ENCODE measurements at places on chromosomes 12 and 14.

- DNase-seq: no peak
Measured at GRCh38 chr12:78418919-78419318, 445.7 kb upstream of the SYT1 start.

GRCh38 chr12:103877934-103878510 is 37.0 kb upstream of the NT5DC3 start:
- DNase-seq: peak; percentile 48

GRCh38 chr14:92603309-92604242 is 90.0 kb downstream of the RIN3 start:
- DNase-seq: peak; percentile 50

DNA sequence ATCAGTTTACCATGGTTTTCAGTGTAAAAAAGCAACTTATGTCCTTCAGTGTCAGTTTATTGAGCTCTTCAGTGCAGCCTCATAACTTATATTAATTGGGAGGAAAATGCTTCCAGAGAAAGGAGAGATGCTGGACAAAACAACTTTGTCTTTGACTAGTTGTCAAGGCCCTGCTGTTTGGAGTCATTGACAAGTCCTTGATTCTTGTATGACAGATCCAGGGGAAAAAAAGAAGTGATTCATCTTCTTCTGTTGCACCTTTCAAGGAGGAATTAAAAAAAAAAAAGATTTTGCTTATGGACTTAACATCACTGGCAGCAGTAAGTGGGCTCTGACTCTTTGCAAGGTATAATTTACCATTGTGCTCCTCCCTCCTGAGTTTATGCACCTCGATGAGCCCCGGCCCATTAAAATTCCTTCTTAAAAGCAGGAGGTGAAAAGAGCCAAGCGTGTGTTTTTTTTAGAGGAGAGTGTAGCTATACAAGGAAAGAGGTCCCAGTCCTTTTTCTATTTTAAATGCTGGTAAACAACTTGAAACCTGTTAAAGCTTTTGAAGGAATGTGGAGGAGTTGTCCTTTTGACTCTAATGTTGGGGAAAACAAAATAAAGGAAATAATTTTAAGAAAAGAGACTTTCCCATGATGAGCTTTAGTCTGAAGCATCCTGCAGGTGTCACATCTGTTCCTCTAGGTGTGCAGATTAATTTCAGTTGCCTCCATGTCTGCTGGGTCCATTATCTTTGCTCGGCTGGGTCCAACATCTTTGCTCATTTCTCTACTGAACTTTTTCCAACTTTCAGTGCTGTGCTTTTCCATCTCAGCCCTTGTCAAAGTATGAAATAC is 431.6 kb downstream of the RAD51B start:
- DNase-seq: no peak

DNA sequence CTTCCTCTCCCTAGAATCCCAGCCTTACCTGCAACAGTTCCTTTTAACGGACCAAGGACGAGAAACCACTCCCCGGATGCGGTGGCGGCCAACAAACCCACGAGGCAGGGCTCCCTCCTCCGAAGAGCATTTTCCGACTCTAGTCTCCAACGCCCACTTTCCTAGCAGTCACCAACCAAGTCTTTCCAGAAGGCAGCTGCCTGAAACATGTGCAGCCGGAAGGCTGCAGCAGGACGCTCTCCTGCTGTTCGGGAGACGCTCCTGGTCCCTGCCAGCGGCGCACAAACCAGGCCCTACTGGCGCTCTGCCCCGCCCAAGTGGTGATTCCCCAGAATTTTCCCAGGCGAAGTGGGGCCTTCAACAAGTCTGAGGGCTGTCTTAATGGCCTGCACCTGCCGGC is 21.1 kb upstream of the ADAM20 start:
- DNase-seq: no peak

- peak; percentile 16 for DNase-seq
Measured at GRCh38 chr12:13233830-13234641, 37.5 kb downstream of the EMP1 start.

GRCh38 chr12:20620261-20620660 is 74.9 kb upstream of the SLCO1C1 start:
- no peak for DNase-seq

DNA sequence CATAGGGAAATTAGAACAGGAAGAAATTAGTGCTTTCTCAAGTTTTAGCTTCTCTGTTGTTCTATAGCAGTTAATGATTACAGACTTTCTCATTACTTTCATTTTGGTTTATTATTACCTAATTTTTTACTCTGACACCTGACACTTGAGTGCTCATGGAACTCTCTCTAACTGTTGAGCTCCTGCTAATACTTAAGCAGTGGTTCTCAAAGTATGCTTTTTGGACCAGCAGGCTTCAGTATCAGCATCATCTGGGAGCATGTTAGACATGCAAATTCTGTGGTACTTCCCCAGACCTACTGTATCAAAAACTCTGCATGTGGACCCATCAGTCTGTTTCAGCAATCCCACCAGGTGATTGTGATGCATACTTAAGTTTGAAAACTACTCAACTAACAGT is 235.3 kb downstream of the CCDC91 start:
- no peak for DNase-seq

GRCh38 chr14:90522571-90523191 is 125.9 kb downstream of the CALM1 start:
- DNase-seq: no peak

GRCh38 chr14:68369281-68370056 is 423.4 kb downstream of the ZFP36L1 start:
- DNase-seq: no peak

GRCh38 chr14:93858896-93859295 is 68.2 kb upstream of the FAM181A start:
- DNase-seq: no peak

GRCh38 chr12:92469837-92470236 is 233.0 kb upstream of the PLEKHG7 start:
- no peak for DNase-seq

DNA sequence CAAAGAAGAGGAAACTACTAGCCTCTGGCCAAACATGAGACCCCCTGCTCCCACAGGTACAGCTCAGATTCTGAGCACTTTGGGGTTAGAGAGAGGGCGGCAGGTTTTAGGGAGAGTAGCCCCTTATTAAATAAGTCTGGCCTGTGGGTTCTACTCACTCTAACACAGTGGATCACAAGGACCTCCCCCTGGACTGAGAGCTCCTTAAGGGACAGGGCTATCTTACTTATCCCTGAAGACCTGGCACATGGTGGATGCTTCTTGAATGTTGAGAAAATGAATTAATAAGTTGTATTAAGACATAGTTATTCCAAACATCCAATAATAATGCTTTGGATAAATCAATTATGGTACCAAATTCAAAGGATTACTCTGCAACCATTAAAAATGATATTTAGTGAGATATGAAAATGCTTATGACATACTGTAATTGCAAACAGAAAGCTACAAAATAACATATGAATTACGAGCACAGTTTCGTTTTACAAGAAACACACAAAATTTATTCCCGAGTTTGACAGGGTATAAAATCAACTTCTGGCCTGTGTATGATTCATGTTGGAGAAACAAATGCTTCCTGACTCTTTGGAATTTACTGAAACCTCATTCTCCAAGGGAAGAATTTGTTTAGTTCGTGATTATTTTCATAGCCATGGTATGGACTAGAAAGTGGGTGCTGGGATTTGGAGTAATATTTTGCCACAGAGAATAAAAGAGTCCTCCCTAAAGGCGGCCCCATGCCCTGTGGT is 59.3 kb upstream of the BDKRB2 start:
- DNase-seq: no peak

DNA sequence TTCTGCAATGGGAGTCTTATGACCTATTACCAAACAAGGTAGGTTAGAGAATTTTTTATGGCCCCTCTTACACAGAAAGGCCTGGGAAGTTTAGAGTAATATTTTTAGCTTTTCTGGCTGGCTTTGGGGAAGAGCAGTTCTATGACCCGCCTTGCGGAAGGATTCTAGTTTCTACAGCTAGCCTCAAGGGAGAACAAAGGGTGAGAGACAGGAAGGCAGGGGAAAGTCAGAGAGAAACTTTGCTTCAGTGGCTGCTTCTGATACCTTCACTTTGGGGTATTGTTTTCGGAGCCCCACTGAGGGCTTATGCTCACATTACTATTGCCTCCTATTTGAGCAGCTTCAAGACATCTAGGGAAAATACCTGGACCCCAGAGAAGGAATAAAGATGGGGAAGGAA is 80.7 kb upstream of the NUDT4 start:
- DNase-seq: no peak

DNA sequence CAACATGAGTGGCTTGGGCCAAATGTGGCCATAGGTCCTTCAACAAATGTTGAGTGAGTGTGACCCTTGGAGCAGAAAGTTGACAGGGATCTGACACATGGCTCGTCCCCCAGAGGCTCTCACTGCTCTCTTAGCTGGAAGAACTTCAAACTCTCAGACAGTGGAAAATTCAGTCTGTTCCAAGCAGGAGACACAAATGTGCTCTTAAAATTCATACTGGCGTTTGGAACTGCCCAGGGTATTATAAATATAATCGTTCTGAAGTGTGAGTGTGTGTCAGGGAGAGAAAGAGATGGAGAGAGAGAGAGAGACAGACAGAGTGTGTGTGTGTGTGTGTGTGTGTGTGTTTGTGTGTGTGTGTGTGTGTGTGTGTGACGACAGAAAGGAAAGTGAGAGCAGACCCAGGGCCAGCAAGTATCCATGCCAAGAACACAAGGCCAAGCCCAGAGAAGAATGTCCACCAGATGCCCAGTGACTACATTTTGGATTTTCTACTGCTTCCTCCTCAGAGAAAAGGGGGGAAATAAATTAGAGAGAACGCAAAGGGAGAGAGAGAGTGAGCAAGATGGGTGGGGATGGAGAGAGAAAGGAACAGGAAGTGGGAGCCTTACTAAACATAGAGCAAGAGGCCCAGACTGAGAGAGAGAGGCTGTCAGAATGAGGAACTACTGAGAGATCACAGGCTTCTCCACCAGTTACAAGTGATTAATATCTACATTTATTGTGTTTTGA is 193.6 kb upstream of the NUDT4 start:
- no peak for DNase-seq

- no peak for DNase-seq
Measured at GRCh38 chr12:50006280-50006679, 19.0 kb downstream of the RACGAP1 start.

GRCh38 chr12:754473-754820 is 2.1 kb downstream of the WNK1 start:
- DNase-seq: no peak

GRCh38 chr12:19021646-19022045 is 107.9 kb upstream of the PLEKHA5 start:
- DNase-seq: no peak

DNA sequence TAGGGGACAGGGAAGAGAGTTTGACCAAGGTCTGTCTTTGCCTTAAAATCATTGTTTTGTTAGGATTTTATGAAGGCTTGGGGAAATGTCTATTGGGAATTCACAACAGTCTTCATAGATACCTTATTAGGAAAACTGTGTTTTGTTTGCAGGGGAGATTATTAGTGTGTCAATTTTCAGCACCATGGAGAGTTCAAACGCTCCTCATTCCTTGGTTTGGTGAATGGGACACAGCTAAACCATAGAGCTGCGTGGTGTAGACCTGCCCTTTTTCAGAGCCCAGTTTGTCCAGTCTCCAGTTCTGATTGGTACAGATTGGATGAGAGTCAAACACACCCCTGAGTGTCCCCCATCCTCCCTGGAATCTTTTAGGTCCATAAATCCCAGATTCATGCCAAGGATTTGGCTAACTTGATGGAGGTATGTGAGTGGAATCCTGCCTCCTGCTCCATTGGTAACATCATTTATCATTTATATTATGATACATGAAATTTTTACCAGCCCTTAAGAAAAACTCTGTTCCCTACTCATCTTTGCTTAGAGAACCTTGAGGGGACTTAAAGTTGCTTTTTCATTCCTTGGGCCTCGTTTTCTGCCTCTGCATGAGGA is 12.0 kb downstream of the NGDN start:
- DNase-seq: no peak

DNA sequence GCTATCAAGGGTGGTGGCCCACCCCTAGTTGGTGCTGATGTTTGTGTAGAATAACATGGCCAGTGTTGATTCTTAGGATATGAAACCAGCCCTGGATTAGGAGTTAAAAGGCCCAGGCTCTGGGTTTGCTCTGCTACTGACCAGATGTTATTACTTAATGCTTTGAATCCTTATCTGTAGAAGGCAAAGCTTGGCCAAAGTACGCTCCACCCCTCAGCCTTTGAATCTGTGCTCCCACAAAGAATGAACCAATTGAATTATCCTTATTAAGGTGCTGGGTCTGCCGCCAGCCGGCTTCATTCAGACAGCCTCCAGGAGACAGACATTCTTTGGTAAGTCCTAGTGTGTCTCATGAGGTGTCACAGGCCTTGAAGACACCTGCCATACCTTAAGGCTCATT is 41.8 kb downstream of the AKAP3 start:
- no peak for DNase-seq

DNA sequence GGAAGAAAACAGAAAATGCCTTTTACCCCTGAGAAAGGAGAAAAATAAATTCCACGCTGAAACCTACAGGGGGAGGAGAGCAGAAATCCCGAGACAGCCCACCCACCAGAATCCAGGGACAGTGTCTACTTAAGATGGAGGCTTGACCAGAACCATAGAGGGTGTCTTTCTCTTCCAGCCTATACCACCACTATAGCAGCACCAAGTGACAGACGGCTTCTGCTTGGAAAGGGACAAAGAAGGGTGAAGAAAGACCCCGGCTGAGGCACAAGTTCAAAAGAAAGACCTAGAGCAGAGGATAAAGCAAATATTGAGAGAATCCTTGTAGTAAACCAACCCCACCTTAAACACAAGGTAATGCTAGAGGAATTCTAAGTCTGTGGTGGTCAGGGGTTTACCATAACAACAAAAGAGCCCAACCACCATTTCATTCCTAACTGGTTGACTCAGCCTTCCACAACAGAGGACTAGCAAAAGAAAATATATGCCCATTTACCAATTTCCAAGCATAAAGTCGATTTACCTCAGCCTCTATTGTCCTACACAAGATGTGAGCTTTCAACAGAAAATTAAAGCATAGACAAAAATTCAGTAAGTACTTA is 105.3 kb upstream of the FOXG1 start:
- DNase-seq: no peak

DNA sequence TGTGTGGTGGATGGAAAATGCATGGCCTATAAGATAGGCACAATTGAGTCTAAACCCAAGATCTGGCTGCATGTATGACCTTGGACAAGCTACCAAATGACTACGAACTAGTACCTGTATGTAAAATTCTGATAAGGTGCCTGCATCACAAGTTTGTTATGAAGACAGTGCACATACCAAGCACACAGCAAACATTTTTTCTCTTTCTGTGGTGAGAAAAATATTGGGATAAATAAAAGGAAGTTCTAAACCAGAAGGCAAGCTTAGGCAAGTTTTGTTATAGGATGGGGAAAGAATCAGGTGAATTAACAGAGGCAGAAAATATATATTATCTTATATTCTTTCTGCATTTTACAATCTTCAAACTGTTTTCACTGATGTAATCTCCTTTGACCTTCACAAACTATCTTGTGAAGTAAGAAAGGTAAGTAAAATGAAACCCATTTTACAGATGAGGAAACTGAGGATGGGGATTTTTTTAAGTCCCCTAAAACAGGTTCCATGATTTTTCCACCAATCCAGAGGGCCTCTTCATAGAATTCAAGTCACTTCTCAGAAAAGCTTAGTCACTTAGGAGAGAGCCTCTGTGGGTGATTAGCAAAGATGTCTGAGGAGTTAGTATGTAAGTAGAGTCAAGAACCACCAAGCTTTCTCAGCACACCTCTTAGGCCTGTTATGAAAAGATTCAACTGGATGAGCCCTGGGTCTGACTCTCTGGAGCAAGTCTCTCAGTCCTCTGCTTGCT is 132.0 kb upstream of the RAP1B start:
- DNase-seq: no peak
